ENCODE measurements at places on chromosomes 5 and 9. TPM values are rescaled to one million over a fixed set of nuclear protein-coding genes. Genes with fewer than 3 reads are reported as not detected.

LIFR gene
- total RNA-seq: 4.9 TPM

BTNL9 gene
- total RNA-seq: 18.0 TPM

NME5 gene
- total RNA-seq: not detected

ACOT12 gene
- not detected for total RNA-seq

IL3 gene
- not detected for total RNA-seq

GRCh38 chr5:115718927-115719326, 93.1 kb upstream of the TMED7 start:
- no peaks in the 10 kb centered on the region for H3K27me3 ChIP-seq
- no peak overlapping the region for H3K27ac ChIP-seq
- H3K36me3 ChIP-seq: no peaks in the 10 kb centered on the region
- no peaks in the 10 kb centered on the region for H3K4me1 ChIP-seq
- H3K4me3 ChIP-seq: no peak overlapping the region

- peak overlapping the region; percentile 77 for H3K27ac ChIP-seq
- H3K36me3 ChIP-seq: no peaks in the 10 kb centered on the region
- peaks cover 9% of the 10 kb centered on the region for H3K4me1 ChIP-seq
- no peak overlapping the region for H3K4me3 ChIP-seq
- DNase-seq: peak; percentile 27
Measured at GRCh38 chr5:157384971-157385709, 74.9 kb upstream of the NIPAL4 start.

DNA sequence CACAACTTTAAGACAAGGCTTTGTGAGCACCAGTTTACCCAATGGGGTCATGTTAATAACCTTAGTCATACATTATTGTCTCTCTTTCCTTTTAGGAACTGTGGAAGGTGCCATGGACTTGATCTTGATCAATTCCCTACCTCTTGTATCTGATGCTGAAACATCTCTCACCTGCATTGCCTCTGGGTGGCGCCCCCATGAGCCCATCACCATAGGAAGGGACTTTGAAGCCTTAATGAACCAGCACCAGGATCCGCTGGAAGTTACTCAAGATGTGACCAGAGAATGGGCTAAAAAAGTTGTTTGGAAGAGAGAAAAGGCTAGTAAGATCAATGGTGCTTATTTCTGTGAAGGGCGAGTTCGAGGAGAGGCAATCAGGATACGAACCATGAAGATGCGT, 48.7 kb downstream of the TEK start:
- no peak for DNase-seq
- H3K4me1 ChIP-seq: no peaks in the 10 kb centered on the region
- H3K27ac ChIP-seq: no peak overlapping the region
- H3K36me3 ChIP-seq: no peaks in the 10 kb centered on the region
- H3K27me3 ChIP-seq: no peaks in the 10 kb centered on the region
- no peak overlapping the region for H3K4me3 ChIP-seq

DNA sequence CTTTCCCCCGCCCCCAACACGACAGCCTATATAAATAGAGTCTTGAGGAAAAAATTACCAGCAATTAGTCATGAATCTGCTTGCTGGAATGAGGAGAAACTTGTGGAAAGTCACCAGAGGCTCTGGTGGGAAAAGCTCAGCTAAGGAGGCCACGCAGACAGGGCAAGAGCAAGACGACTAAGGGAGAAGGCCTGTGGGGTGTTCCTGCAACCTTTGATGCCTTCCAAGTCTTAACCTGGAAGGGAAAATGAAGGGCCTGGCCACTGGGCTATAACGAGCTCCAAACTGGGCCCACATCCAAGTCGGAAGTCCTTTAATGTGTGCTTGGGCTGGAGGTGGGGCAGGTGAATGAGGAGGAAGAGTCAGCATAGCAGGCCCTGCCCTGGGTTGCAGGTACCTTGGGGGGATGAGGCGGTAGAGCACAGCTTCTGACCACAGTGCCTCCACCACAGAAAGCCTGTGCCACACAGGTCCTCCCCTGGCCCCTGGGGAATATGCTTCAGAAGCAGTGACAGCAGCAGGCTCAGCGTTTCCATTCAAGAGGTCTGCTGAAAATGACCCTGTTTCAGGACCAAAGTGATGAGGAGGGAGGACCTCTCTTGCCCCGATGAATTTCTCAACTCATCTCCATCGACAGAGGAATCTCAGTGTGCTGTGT, 92.8 kb upstream of the LRRTM2 start:
- H3K4me3 ChIP-seq: no peak overlapping the region
- H3K4me1 ChIP-seq: peaks cover 25% of the 10 kb centered on the region
- no peaks in the 10 kb centered on the region for H3K27me3 ChIP-seq
- no peaks in the 10 kb centered on the region for H3K36me3 ChIP-seq
- peak overlapping the region; percentile 34 for H3K27ac ChIP-seq

- no peak overlapping the region for H3K27ac ChIP-seq
- H3K36me3 ChIP-seq: no peaks in the 10 kb centered on the region
- no peak for DNase-seq
- peaks cover 3% of the 10 kb centered on the region for H3K4me1 ChIP-seq
Measured at GRCh38 chr5:176410486-176411180, 5.7 kb downstream of the CLTB start.

DNA sequence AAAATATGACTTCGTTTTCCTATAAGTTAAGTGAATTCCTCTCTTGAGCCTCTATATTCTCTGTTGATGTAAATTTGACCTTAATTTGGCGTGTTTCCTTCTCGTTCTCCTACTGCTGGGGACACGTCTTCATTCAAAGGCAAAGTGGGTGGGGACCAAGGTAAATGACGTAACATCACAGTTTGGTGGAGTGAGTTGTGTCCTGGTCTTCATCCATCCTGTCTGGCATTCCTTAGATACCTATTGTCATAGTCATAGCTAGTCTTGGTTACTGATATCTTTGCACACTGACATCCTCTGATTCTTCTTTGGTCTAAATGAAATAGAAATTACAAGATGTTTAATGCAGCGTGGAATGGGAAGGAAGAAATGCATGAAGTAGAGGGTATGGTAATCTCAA, 108.5 kb downstream of the NNT start:
- H3K4me1 ChIP-seq: no peaks in the 10 kb centered on the region
- H3K4me3 ChIP-seq: no peak overlapping the region
- no peaks in the 10 kb centered on the region for H3K36me3 ChIP-seq
- no peak for DNase-seq
- no peaks in the 10 kb centered on the region for H3K27me3 ChIP-seq

- H3K4me1 ChIP-seq: no peaks in the 10 kb centered on the region
- no peak overlapping the region for H3K4me3 ChIP-seq
- H3K27me3 ChIP-seq: no peaks in the 10 kb centered on the region
- no peak overlapping the region for H3K27ac ChIP-seq
Measured at GRCh38 chr5:27172693-27173092, 134.3 kb upstream of the CDH9 start.

DNA sequence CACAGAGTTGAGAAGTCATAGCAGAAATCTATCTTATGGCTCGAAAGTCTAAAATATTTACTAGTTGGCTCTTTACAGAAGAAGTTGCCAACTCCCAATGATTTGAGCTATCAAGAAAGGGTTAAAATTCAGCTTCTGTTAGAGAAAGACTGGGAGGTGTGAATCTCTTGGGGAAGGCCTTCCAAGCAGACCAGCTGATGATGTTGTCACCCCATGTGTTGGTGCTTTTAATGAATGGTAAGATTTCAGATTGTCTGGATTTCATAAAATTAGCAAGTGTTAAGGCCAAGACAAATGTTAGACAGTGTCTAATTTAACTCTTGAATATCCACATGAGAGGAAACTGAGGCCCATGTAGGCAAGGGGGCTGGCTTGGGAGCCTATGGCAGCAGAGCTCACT, 63.9 kb downstream of the PPARGC1B start:
- H3K36me3 ChIP-seq: no peaks in the 10 kb centered on the region
- no peak overlapping the region for H3K4me3 ChIP-seq
- DNase-seq: no peak
- peak overlapping the region; percentile 83 for H3K27ac ChIP-seq
- peaks cover 76% of the 10 kb centered on the region for H3K4me1 ChIP-seq
- H3K27me3 ChIP-seq: no peaks in the 10 kb centered on the region

Measured in transverse colon (tissue), 4 donors.